Panc1 (cell line): ENCODE measurements at places on chromosomes 2 and 18.

- no peak for DNase-seq
Observed at GRCh38 chr2:40690525-40690924, 238.6 kb upstream of the SLC8A1 start.

DNA sequence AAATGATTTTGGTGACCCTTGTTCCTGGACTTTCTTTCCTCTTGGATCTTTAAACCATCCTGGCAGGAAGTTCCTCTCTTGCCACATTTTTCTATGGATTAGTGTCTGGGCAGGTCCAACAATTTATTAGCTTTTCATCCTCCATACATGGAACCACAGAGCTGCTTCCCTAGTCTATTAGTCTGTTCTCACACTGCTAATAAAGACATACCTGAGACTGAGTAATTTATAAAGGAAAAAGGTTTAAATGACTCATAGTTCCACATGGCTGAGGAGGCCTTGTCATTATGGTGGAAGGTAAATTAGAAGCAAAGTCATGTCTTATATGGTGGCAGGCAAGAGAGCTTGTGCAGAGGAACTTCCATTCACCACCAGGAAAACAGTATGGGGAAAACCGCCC, 122.9 kb downstream of the DDX1 start:
- DNase-seq, result no peak

DNA sequence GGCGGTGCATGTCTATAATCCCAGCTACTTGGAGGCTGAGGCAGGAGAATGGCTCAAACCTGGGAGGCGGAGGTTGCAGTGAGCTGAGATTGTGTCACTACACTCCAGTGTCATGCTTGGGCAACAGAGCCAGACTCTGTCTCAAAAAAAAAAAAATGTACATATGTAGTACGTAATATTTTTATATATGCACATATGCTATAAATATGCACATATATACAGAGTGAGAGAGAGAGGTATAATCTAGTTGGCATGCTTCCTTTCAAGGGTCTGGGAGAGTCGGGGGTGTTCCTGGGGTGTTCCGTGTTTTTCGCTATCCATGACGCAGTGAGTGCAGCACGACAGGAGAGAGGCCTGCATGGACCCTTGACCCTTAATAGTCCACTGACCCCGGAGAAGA, 83.5 kb downstream of the AOX1 start:
- DNase-seq, result no peak

GRCh38 chr2:136909777-136910176, 144.4 kb downstream of the THSD7B start:
- DNase-seq, result no peak

GRCh38 chr2:6031200-6031867, 339.1 kb downstream of the SOX11 start:
- DNase-seq, result no peak

- DNase-seq, result no peak
Observed at GRCh38 chr2:10971161-10971887, 59.6 kb downstream of the KCNF1 start.

- DNase-seq, result no peak
Observed at GRCh38 chr2:217491271-217491670, 511.5 kb downstream of the TNS1 start.

- DNase-seq, result no peak
Observed at GRCh38 chr2:49110571-49110970, 43.7 kb downstream of the FSHR start.

GRCh38 chr2:85523903-85524335, 15.0 kb upstream of the MAT2A start:
- DNase-seq, result no peak

DNA sequence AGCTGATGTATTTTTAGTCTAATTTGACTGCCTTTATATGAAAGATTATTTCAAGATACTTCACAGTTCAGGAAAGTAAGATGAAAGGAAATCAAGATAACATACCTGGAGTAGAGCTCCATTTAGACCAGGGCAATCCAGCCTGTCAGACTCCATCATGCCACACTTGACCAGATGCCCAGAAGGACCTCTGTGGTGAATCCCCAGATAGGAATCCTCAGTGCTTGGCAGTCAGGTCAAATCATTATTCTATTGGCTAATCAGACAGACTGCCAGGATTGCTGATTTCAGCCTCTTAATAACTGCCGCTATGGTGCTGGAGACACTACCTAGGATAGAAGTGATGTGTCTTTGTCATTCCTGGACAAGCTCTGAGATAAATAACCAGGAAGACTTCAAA, 404.2 kb downstream of the STK39 start:
- no peak for DNase-seq

- DNase-seq, result no peak
Observed at GRCh38 chr2:123687064-123687463, 338.0 kb upstream of the CNTNAP5 start.

DNA sequence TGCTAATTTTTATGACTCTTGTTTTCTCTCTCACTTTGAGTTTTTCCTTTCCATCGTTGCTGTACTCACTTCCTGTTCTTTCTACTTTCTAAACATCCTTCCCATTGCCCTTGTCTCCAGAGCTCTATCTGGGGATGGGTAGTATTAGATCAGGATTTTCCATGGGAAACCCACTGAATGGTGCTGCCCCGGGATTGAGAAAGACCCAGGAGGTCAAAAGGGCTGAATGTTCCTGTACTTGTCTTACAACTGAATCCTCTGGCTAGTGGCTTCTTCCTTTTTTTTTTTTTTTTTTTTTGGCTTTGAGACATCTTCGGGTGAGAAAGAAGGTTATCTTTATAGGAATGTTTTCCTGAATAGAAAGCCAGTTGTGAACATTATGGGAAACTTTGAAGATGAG, 364.8 kb upstream of the SLC14A2 start:
- DNase-seq, result no peak

GRCh38 chr2:133484106-133484505, 84.2 kb downstream of the NCKAP5 start:
- no peak for DNase-seq

DNA sequence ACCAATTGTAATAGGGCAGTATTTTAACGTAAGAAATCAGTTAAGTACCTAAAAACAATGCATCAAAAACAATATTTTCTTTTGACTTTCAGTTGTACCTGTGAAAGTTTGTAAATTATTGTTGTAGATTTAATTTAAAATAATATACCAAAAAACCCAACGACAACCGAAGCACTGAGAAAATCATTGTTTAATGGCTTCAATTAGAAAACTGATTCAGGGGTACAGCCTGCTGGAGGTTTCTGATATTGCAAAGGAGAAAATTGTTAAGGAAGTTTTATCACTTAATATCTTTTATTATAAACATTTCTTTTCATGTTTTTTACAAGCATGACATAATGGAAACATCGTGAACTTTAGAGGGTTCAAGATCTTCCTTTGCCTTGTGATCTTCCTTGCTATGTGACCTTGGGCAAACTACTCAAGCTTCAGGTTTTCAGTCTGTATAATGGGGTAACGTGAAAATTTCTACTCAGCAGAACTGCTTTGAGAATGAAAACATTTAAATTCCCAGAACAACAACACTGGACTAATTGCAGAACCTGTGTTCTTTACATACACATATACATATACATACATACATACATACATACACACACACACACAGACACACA, 76.3 kb upstream of the GLS start:
- no peak for DNase-seq

- no peak for DNase-seq
Observed at GRCh38 chr2:234841321-234842015, 110.3 kb upstream of the SH3BP4 start.

- no peak for DNase-seq
Observed at GRCh38 chr2:235640377-235640776, 146.5 kb downstream of the AGAP1 start.

- no peak for DNase-seq
Observed at GRCh38 chr2:85655961-85656417, 12.0 kb downstream of the SFTPB start.

- no peak for DNase-seq
Observed at GRCh38 chr2:174588463-174588862, 9.1 kb downstream of the WIPF1 start.

GRCh38 chr2:166380615-166381014, 4.9 kb upstream of the SCN9A start:
- DNase-seq, result no peak

DNA sequence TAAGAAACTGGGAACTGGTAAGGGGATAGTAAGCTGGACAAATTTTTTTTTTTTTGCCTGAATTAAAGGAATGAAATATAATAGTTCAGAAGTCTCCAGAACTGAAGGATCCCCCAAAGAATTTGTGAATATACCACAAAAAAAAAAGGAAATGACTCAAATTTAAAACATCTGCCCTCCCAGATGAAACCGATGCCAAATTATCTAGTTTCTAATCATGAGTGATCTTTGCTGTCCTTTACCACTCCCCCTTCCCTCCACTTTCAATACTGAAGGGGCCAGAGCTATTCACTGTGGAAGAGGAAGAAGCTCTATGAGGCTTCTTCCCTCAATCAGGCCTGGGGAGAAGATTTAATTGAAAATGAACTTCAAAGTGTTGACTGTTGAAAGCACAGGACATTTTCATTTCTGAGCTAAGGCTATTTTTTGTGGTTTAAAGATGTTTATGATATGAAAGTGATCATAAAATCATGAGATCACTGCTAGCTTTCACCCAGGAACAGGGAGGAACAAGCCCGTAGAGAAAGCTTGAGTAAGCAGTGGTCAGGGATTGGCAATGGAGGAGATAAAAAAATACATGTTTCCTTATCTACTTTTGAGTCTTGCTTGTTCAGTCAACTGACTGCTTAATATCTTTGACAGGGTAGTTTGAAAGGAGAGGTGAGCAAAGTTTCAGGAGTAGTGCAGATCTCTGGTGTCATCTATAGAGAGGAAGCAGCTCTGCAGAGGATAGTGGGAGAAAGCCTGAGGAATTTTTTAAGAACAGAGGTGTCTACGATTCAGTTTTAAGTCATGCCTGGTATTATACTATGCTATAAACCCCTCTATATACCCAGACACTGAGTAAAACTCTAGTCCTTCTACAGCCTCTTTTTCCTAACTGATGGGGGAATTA, 409.5 kb upstream of the FIGN start:
- DNase-seq, result no peak

DNA sequence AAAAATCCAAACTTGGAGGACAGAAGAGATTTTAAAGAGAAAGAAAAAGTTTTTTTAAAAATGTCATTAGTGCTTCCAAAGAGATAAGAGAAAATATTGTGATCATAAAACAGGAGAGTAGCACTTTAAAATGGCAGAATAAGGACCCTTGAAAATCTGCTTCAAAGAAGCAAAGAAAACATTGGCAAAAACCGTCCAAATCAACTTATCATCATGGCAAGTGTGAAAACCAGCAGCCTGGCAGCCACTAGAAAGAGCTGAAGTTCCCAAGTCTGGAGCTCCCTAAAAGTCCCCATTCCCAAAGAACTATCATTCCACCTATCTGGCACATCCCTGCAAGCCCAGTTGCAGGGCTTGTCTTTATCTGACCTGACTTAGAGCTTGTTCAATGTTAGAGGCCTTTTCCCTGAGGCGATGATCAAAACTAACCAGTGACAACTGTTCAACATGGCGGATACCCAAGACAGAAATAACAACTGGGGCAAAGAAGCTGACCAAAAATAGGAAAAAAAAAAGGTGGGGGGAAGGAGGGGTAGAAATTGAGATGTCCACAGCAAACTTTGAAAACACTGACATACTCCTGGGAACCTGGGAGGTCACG, 24.6 kb upstream of the RNU4ATAC start:
- DNase-seq, result no peak

- DNase-seq, result no peak
Observed at GRCh38 chr18:78619854-78620253, 359.8 kb upstream of the SALL3 start.

GRCh38 chr2:152813351-152813750, 94.9 kb downstream of the ARL6IP6 start:
- no peak for DNase-seq

GRCh38 chr2:70766357-70767078, 1.5 kb downstream of the ADD2 start:
- DNase-seq, result no peak

DNA sequence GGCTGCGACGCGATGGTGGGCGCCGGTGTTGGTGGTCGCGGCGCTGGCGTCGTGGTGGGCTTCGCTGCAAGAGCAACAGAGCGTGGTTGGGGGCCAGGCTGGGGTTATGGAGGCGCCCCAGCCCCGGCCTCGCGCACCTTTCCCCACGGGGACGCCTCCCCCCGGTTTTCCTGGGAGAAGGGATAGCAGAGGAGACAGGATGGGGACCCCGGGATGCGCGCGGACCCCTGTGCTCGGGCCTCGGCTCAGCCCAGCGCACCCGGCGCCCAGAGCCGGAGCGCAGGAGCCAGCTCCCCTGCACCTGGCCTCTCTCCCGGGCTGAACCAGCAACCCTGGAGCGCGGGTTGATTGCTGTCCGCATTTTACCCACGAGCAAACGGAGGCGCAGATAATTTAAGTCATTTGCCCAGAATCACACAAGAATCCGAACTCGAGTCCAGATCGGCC, 1.0 kb downstream of the CD8A start:
- no peak for DNase-seq
